Left ventricle myocardium inferior (tissue), 1 donor: ENCODE measurements at places on chromosomes 6 and 20. TPM values are rescaled to one million over a fixed set of nuclear protein-coding genes. Genes with fewer than 3 reads are reported as not detected.
A peak's percentile ranks its signal among the peaks of the same experiment; 100 is the strongest.

Gene KCTD20
- total RNA-seq, result 21.3 TPM

Gene ATF6B
- total RNA-seq, result 29.1 TPM

Gene SMLR1
- total RNA-seq, result not detected

Gene TBXT
- total RNA-seq, result not detected

Gene CAPN11
- total RNA-seq, result 0.25 TPM

Gene C20orf96
- 6.6 TPM for total RNA-seq

Gene CNR1
- 0.66 TPM for total RNA-seq

DNA sequence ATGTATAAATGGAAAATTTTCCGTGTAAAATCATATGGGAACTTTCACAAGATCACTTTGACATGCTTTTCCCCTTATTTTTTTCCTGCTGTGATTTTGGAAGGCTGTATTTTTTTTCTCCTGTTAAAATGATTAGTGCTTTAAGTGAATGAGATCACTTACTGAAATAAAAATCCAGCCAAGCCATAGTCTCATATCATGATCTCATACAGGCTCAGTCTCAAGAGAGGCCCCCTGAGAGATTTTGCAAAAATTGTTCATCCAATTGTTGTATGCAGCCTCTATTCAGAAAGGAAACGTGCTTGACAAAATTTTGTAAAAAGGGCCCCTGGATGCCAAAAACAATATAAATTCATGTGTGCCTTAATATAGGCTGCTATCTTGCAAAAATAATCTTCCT lies 528.2 kb downstream of the HDGFL1 start:
- DNase-seq, result no peak
- no peak overlapping the region for H3K4me3 ChIP-seq
- no peaks in the 10 kb centered on the region for H3K36me3 ChIP-seq
- no peaks in the 10 kb centered on the region for H3K4me1 ChIP-seq
- H3K27me3 ChIP-seq, result no peaks in the 10 kb centered on the region

DNA sequence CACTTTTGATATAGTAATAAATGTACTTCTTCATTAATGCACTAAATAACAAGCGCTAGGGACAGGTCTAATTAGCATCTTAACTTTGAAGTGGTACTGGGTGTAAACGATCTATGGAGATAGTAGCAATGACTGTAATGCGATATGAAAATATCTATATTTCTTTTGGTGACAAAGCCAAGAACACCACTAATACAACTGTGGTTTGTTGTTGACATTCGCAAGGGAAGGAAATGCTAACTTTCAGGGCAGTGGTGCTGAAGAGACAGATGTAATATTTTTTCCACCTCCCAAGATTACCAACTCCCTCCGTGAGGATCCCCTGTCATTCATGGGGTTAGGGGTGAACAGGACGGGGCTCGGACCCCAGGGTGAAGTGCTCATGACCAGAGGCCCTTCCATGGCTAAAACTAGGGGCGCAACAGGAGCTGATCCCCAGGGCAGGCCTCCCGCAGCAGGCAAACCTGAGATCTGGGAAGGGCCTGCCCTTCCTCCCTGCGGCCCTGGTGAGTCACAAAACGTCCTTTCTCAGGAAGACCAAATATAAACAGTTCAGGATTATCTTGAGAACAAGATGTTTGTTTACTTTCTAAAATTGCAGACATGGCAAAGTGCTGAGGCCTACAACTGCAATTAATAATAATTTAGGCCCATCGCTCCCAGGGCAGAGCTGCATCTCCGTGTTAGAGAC lies 65.0 kb upstream of the TOX2 start:
- peak overlapping the region; percentile 73 for H3K27ac ChIP-seq
- H3K4me1 ChIP-seq, result peaks cover 8% of the 10 kb centered on the region
- DNase-seq, result no peak
- no peak overlapping the region for H3K4me3 ChIP-seq
- no peaks in the 10 kb centered on the region for H3K36me3 ChIP-seq

- DNase-seq, result no peak
- no peak overlapping the region for H3K4me3 ChIP-seq
- H3K4me1 ChIP-seq, result peaks cover 49% of the 10 kb centered on the region
- no peaks in the 10 kb centered on the region for H3K27me3 ChIP-seq
- no peaks in the 10 kb centered on the region for H3K36me3 ChIP-seq
Measured at GRCh38 chr6:109302176-109302575, 80.1 kb downstream of the CD164 start.

DNA sequence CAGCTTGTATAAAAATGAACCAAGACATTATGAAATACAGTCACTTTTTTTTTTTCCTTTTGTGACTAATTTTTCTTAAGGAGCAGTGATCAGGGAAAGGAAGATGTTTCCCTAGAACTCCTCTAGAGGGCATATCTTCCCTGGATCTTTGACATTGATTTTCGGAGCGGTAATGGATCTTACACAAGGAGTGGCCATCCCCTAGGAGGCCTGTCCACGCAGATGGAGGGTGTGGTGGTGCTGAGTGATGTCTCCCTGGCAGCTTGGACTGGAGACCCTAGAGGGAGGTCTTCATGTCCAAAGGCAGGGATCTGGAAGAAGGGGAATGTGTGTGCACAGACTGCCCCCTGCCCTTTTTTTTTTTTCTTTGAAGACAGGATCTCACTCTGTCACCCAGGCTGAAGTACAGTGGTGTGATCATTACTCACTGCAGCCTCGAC lies 7.0 kb upstream of the KIFC1 start:
- no peak overlapping the region for H3K4me3 ChIP-seq
- H3K36me3 ChIP-seq, result no peaks in the 10 kb centered on the region
- no peak overlapping the region for H3K27ac ChIP-seq
- H3K4me1 ChIP-seq, result no peaks in the 10 kb centered on the region
- no peaks in the 10 kb centered on the region for H3K27me3 ChIP-seq

GRCh38 chr20:64102647-64103354 lies 4.6 kb downstream of the NPBWR2 start:
- H3K36me3 ChIP-seq, result no peaks in the 10 kb centered on the region
- peak; percentile 16 for DNase-seq
- no peak overlapping the region for H3K27ac ChIP-seq

DNA sequence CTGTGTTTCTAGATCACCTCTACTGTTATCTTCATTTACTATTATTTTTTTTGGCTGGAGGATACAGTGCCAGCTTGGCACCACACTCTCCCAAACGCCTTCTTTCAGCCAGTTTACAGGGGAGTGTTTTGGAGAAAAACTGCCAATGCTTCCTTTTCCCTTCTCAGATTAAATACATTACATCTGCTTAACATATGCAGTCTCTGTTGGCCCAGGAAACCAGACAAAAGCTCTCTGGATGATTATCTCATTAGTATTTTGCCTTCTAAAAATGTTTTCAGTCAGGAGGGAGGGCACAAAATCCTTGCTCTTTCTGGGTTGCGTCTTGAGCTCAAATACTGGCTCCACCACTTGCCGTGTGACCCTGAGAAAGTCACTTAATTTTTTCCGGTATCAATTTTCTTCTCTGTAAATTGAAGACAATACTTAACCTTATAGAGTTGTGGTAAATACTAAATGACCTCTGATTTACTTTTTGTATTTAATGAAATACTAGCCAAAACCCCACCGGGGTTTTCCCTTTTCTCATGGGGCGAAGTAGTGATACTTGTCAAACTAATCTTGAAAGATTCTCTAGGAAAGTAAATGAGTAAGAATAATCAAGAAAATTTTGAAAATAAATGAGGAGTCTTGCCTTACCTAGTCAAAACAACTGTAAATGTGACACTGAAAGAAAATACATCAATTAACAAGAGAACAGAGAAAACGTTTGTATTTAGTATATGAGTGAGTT lies 146.2 kb downstream of the MMS22L start:
- H3K4me3 ChIP-seq, result no peak overlapping the region
- no peaks in the 10 kb centered on the region for H3K4me1 ChIP-seq
- H3K27ac ChIP-seq, result no peak overlapping the region
- no peaks in the 10 kb centered on the region for H3K27me3 ChIP-seq

DNA sequence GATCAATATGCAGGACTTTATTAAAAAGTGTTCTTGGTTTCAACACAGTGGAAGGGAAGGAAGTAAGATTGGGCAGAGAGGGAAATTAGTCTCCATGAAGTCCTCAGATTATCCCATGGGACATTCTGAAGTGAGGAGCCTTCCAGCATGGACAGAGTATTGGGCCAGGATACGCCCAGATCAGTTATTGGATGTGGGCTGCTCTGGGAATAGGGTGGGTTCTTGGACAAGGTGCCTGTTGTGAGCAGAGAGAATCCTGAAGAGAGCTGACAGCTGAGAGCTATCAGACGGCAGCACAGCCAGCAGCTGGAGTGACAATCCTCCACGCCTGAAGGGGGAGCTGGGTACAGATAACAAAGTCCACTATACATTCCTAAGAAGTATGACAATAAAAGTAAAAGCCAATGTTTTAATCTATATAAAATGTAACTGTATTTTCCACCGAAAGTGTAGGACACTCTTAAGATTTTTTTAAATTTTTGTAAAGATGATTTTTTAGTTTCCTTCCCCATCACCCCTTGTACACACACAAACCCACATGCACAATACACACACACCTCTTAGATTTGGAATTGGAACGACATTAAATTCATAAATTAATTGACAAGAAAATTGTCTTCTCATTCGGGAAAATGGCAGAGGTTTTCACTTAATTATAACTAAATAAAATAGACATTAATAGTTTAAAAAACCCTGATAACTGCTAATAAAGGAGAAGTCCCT lies 107.8 kb downstream of the FBXO5 start:
- H3K36me3 ChIP-seq, result no peaks in the 10 kb centered on the region
- H3K4me3 ChIP-seq, result no peak overlapping the region
- no peaks in the 10 kb centered on the region for H3K27me3 ChIP-seq
- DNase-seq, result no peak

- no peaks in the 10 kb centered on the region for H3K36me3 ChIP-seq
- H3K4me1 ChIP-seq, result peaks cover 28% of the 10 kb centered on the region
- no peaks in the 10 kb centered on the region for H3K27me3 ChIP-seq
- H3K27ac ChIP-seq, result peak overlapping the region; percentile 68
- DNase-seq, result peak; percentile 89
- peak overlapping the region; percentile 5 for H3K4me3 ChIP-seq
Measured at GRCh38 chr6:89984926-89985750, 90.9 kb downstream of the GJA10 start.

- H3K27me3 ChIP-seq, result no peaks in the 10 kb centered on the region
- H3K4me3 ChIP-seq, result no peak overlapping the region
- no peak overlapping the region for H3K27ac ChIP-seq
Measured at GRCh38 chr6:100171533-100172321, 177.7 kb upstream of the MCHR2 start.

DNA sequence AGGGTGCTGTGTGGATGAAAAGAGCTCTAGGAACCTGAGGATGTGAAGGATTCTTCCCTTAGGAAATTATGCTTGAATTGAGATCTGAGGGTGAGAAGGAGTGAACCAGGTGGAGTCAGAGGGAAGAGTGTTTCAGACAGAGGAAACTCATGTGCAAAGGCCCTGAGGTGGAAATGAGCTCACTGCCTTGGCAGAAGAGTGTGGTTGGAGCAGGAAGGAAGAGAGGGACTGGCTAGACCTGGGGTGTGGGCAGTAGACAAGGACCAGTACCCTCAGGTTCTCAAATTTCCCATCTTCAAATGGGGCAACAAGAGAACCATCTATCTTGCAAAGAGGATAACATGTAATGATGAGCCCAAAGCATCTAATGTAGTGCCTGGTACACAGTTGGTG lies 24.0 kb upstream of the GTSF1L start:
- no peak for DNase-seq
- no peak overlapping the region for H3K27ac ChIP-seq
- peaks cover 47% of the 10 kb centered on the region for H3K27me3 ChIP-seq
- H3K4me3 ChIP-seq, result no peak overlapping the region
- H3K4me1 ChIP-seq, result peaks cover 5% of the 10 kb centered on the region
- no peaks in the 10 kb centered on the region for H3K36me3 ChIP-seq

GRCh38 chr6:68826501-68826900 lies 191.4 kb downstream of the ADGRB3 start:
- DNase-seq, result no peak
- H3K36me3 ChIP-seq, result no peaks in the 10 kb centered on the region

GRCh38 chr20:62406635-62407176 lies 379 bp downstream of the CABLES2 start:
- peak overlapping the region; percentile 76 for H3K27ac ChIP-seq
- H3K4me1 ChIP-seq, result peaks cover 38% of the 10 kb centered on the region
- H3K4me3 ChIP-seq, result peak overlapping the region; percentile 78
- DNase-seq, result no peak
- no peaks in the 10 kb centered on the region for H3K27me3 ChIP-seq

DNA sequence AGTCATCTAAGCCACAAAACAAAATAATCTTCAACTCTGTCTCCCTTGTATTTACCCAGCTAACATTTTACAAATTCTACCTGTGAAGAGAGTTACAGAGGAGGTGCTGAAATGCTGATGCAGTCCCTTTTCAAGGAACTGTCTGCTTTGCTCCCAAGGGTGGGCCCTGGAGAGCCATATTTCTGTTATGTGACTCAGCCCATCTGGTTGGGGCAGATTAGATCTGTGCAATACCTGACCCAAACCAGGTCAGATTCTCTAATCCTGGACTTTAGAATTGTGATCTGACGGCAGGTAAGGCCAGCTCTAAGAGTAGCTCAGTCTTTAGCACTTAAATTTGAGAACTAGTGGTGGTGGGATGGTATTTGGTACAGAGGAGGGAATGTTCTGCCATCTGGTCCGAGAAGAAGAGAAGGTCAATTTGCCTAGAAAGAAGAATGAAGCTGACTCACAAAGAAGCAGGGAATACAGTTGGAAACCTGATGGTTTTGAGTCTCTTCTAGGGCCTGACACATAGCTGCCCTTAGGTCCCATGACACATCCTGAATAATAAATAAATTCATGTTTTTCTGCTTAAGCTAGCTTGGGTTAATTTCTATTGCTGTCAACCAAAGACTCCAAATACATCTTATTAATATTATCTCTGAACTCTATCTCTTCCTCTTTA lies 8.1 kb downstream of the ZNF311 start:
- peaks cover 24% of the 10 kb centered on the region for H3K27me3 ChIP-seq
- H3K4me3 ChIP-seq, result no peak overlapping the region
- H3K27ac ChIP-seq, result no peak overlapping the region
- no peak for DNase-seq
